ENCODE measurements at places on chromosomes 4 and X. TPM values are rescaled to one million over a fixed set of nuclear protein-coding genes. Genes with fewer than 3 reads are reported as not detected.

The FAM241A gene
- polyA plus RNA-seq, result 0.66 TPM

The LEF1 gene
- polyA plus RNA-seq, result 1.0 TPM

The FABP2 gene
- polyA plus RNA-seq, result not detected

The GLUD2 gene
- polyA plus RNA-seq, result 0.21 TPM

The SYN1 gene
- 3.6 TPM for polyA plus RNA-seq

The TEX13A gene
- polyA plus RNA-seq, result not detected

The SULT1E1 gene
- polyA plus RNA-seq, result not detected

The HHIP gene
- 5.9 TPM for polyA plus RNA-seq

The DUX4 gene
- polyA plus RNA-seq, result not detected

The APLN gene
- polyA plus RNA-seq, result 0.60 TPM
